GM20000 (cell line): ENCODE measurements at places on chromosomes 1 and 21.

GRCh38 chr1:236063919-236064673 is 794 bp downstream of the NID1 start:
- peak; percentile 58 for DNase-seq

DNA sequence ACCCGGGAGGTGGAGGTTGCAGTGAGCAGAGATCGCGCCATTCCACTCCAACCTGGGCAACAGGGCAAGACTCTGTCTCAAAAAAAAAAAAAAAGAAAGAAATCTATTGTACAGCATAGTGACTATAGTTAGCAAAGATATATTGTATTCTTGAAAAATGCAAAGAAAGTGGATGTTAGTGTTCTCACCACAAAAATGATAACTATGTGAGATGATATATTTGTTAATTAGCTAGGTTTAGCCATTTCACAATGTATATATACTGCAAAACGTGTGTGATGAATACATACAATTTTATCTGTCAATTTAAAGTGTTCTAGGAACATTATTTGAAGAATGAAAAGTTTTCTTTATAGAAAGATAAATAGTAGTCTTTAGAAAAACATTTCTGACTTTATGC is 179.9 kb downstream of the AK5 start:
- DNase-seq: no peak

GRCh38 chr1:90045853-90046563 is 51.1 kb downstream of the ZNF326 start:
- peak; percentile 20 for DNase-seq

- no peak for DNase-seq
Measured at GRCh38 chr21:31087639-31088473, 49.6 kb upstream of the KRTAP19-8 start.
